Cerebellar nuclear complex (tissue), 1 donor: ENCODE measurements at places on chromosomes 5 and 9.

DNA sequence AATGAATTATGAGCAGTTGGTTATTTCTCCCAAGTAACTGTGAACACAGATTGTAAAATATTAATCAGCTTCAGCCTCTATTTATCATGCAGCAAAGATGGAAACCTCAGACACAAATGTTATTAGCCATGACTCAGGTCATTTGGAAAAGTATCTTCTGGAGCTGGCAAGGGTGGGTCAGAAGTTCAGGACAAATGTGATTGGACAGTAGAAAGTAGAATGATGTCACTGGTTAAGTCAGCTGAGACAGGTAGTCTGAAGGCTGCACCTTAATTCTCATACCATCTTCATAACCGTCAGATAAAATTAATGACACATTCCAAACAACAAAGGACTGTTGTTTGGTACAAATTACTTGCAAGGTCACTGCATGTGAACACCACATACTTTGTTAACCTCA is 140.2 kb downstream of the EMB start:
- DNase-seq, result no peak

DNA sequence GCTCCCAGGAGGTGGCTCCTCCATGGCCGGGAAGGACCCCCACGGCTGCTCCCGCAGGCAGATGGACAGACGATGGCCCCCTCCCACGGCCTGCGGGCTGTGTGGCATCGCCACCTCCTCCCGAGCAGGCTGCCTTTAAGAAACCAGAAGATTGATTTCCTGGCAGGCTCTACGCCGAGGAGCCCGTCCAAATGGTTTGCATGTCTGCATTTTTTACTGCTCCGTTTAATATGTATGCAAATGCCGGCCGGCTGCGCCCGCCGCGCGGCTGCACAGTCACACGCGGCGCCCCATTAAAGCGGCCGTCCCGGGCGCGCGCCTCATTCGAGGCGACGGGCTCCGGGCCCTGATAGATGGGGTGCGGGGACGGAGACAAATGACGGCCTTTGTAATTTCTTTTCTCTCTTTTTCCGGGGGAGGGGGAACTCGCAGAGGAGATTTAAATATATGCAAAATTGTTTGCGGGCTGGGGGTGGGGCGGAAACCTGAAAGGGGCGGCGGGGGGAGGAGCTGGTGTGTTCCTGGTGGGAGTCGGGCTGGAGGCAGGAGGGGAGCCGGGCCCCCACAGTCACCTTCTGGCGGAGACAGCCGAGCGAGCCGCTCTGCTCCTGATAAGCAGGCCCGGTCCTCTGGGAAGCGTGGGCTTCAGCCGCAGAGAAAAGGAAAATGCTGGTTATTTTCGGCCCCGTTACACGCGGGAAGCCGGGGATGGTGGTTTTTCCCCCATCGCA is 158.7 kb upstream of the IER5L start:
- DNase-seq, result no peak

DNA sequence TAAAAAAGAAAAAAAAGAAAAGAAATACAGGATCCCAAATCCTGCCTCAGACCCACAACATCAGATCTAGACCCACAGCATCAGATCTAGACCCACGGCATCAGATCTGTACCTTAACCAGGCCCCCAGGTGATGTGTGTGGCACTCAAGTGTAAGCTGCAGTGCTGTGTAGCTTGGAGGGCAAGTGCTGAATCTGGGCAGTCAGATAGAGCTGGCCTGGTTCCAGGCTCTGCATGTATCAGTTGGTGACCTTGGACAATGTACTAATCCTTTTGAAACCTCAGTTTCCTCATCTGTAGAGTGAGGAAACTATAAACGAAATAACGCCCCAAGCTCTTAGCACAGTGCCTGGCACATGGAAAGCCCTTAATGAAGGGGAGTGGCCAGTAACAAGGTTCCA is 16.7 kb downstream of the COL15A1 start:
- DNase-seq, result no peak

GRCh38 chr9:75891771-75892215 is 1.3 kb downstream of the PCSK5 start:
- DNase-seq, result no peak

- no peak for DNase-seq
Observed at GRCh38 chr5:122067390-122067789, 10.7 kb downstream of the LOX start.

DNA sequence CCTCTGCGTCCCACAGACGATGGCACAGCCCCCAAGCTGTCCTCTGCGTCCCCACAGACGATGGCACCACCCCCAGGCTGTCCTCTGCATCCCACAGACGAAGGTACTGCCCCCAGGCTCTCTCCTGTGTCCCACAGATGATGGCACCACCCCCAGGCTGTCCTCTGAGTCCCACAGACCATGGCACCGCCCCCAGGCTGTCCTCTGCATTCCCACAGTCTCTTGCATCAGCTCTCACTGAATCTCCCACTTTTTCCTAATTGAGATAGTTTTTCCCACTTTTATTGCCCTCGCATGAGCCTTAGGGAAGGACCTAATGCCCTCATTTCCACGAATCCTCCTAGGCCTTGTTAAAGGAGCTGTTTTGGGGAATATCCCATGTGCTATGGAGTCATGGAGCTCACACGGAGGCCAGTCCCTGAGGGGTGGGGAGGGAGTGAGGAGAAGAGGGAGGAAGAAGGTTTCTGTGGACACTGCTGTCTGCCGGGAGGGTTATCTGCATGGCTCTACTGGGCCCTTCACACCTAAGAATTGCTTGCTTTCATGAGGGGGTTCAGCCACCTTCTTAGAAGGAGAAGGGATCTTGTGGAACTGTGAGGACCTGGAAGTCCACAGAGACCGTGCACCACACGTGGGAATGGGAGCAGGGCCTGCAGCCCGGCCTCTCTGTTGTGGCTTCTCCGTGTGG is 58.2 kb upstream of the PTCH1 start:
- no peak for DNase-seq

DNA sequence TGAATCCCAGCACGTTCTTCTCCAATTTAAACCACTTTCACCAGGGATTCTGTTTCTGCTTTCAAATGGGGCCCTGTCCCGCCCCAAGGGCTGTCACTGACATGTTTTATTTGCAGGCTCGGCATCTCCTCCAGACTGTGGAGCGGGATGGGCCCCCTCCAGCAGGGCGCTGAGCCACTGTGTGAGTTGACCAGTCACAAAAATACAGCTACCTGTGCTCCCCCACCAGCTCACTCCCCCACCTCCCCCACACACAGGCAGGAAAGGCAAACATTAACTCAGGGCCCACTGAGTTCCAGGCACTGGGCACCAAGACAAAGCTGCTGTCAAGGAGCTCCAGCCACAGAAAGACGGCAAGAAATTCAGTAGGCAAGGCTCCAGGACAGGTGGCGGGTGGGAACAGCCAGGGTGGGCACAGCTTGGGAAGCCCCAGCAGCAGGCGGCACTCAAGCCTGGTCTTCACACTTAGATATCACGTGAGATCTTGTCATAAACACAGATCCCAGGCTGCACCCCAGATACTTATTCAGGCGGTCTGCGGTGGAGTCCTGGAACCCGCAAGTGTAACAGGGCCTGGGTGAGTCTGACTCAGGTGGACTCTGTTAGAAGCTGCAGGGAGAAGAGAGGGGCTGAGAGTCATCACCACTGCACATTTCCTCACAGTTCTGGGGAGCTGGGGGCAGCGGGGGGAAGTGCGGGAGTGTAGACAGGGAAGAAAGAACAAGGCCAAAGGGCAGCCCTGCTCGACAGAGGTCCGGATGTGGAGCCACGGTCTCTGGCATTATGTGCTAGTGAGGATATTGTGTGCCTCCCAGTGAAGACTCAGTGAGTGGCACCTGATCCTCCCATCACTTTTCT is 44.7 kb downstream of the OR2V1 start:
- no peak for DNase-seq
